Right lobe of liver (tissue), 6 donors: ENCODE measurements at places on chromosomes 4 and X. TPM values are rescaled to one million over a fixed set of nuclear protein-coding genes. Genes with fewer than 3 reads are reported as not detected.

DNA sequence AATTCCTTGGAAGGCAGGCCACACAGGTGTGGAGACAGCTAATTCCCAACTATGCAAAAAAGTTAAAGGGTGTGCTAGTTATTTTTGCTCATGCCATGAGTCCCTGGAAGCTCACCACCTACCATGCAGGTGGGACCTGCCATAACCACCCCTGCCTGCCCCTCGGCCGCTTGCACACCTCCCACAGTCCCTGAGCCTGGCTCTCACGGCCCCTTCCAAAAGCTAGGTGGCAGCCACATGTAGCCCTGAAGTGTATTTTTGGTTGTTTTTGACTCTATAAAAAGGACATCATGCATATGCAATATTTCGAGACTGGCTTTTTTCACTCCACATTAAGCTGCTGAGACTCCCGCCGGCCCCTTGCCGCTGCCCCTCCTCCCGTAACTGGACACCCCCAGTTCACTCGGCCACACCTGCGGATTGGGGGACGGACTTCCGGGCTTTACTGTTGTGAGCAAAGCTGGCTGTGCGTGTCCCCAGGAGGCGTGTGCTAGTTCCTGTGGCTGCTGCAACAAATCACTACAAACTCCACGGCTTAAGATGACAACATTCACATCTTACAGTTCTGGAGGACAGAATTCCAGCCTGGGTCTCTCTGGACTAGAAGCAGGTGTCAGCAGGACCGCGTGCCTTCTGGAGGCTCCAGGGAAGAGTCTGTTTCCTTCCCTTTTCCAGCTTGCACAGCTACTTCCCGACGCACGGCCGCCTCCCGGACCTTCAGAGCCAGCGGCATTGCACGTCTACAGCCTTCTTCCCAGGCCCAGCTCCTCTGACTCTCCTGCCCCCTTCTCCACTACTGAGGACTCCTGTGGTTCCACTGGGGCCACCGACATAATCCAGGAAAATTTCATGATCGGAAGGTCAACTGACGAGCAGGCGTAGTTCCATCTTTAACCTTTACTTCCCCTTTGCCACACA, 24.8 kb downstream of the ZFYVE28 start:
- no peak for DNase-seq

SPOCK3 gene
- not detected for total RNA-seq

VCX3A gene
- total RNA-seq = not detected

DNA sequence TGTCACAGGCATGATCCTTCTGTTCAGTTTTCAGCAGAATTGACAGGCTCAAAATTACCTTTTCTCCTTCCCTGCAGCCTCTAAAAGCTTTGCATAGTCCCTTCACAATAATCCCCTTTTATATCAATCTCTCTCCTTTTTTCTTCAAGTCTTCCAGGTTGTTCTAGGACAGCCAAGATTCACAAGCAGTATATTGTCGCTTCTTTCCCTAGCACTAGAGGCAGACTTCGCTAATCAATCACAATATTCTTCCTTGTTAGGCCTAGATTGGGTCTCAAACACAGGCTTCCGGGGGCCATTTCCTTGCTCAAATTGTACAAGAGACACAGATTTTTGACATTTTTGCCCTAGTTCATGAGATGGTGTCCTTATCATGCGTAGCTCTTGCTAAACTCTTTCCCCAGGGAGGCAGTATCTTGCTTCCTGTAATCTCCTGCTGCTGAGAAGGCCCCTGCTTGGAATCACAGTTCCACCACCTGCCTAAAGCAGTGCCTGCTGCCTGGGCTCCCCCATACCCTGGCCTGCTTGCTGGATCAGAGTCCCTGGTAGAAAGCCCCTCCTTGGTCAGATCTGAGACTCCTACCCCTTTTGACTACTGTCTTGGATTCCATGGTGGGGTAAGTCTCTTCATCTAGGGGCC, 57.3 kb downstream of the DMP1 start:
- DNase-seq = no peak

GRCh38 chr4:56434599-56435139, 746 bp downstream of the PPAT start:
- no peak for DNase-seq

- no peak for DNase-seq
Measured at GRCh38 chrX:22689290-22689689, 310.5 kb upstream of the DDX53 start.

DNA sequence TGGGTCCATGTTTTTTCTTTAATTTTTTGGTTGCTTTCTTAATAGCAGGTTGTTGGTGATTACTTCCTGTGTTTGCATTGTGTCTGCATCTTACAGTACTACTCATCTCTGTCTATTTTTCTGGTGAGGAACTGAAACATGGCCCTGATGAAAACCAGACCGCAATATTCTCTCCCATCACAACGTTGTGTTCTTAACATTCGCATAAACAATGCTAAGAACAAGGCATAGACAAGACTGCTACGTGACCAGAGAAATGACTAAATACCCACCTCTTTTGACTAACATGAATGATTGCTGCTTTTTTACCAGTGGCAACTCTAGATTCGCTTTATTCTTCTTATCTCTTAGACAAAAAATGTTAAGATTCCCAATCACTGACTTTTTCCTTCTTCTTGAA, 179.1 kb downstream of the GC start:
- no peak for DNase-seq

GRCh38 chr4:178082906-178083305, 640.7 kb upstream of the AGA start:
- DNase-seq = no peak

DNA sequence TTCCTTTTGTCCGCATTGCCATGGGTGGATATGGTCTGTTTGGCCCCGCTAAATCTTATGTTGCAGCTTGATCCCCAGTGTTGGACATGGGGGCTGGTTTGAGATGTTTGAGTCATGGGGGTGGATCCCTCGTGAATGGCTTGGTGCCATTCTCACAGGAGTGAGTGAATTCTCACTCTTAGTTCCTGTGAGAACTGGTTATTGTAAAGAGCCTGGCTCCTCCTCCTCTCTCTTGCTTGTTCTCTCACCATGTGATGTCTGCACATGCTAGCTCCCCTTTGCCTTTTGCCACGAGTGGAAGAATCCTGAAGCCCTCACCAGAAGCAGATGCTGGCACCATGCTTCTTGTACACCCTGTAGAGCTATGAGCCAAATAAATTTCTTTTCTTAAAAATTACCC, 22.6 kb upstream of the STBD1 start:
- no peak for DNase-seq

GLUD2 gene
- 5.4 TPM for total RNA-seq

CFAP99 gene
- not detected for total RNA-seq

DNA sequence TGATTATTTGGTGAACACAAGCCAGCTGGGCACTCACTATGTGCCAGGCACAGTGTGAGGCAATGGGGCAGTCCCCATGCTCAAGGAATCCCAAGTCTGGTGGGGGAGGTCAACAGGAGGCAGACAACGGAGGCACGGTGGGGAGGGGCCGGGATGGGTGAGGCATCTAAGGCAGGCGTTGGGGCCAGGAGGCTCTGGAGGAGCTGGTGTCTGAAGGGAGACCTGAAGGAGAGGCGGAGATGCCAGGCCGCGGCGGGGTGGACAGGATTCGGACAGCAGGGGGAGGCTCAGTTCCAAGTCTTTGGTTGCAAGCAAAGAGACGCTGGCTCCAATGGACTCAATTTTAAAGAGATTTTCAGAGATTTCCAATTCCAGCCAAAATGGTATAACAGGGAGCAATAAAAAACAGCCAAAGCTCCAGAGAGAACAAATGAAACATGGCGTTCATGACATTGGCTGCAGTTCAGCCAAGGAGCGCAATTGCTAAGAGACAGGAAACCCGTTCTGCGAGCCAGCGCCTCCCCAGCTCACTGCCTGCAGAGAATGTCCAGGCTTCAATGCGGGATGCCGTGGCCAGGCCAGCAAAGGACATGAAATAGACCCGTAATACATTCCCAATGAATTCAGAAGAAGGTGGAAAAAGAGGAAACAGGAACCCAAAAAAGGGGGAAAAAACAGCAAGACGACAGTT, 105.2 kb upstream of the LRPAP1 start:
- DNase-seq = no peak

DNA sequence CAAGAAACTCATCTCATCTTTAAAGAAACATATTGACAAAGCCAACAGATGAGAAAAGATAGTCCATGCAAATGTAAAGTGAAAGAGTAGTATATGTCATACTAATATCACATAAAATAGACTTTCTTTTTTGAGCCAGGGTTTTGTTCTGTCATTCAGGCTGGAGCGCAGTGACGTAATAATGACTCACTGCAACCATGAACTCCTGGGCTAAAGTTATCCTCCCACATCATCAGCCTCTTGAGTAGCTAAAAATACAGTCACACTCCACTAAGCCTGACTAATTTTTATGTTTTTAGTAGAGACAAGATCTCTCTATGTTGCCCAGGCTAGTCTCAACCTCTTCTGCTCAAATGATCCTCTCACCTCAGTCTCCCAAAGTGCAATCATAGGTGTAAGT, 51.8 kb upstream of the TRAM1L1 start:
- no peak for DNase-seq

CXCL3 gene
- total RNA-seq = 0.56 TPM

PRDM8 gene
- total RNA-seq = 0.12 TPM

ITGB1BP2 gene
- 0.92 TPM for total RNA-seq

CYSLTR1 gene
- total RNA-seq = 1.00 TPM

GRCh38 chr4:177607111-177607573, 164.9 kb upstream of the AGA start:
- DNase-seq = no peak

SCRG1 gene
- not detected for total RNA-seq

DNA sequence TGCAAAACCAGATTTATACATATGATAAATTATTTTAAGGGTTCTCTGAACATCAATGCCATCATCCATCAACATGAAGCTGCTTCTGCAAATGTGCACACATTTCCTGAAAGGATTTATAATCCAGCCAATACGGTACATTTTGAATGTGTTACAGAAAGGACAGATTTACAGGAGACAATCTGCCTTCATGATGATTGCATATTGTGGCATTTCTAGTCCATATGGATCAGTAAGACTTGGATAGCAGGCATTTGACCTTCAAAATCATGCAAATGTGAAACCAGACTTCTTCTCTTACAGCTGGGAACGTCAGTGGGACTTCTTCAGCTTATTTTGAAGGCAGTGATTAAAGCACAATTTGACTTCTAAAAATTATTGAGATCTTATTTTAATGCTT, 217.3 kb upstream of the GK2 start:
- DNase-seq = no peak

DNA sequence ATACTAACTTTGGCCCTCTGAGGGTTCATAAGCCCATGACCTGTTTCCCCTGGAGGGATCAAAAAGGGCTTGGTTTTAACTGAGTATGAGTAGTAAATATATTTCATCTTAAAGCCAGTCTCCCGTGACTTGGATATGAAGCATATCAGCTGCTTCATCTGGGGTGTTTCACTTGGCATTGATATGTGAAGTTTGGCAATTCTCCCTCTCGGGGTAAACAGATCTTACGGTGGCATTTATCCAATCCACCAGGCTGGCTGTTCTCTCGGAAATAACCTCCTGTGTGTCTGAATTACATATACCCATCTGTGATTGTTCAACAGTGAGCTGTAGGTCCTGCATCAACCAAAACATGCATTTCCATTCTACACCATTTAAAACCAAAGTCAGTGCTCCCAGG, 130.7 kb downstream of the ADAM29 start:
- no peak for DNase-seq

HPGDS gene
- total RNA-seq = 0.98 TPM

GRCh38 chrX:8760021-8760420, 28.1 kb upstream of the ANOS1 start:
- no peak for DNase-seq

CXCR3 gene
- total RNA-seq = not detected

TMEM144 gene
- total RNA-seq = 1.3 TPM

GRCh38 chr4:2364654-2365053, 53.8 kb downstream of the ZFYVE28 start:
- no peak for DNase-seq

KDR gene
- 10.8 TPM for total RNA-seq

DNA sequence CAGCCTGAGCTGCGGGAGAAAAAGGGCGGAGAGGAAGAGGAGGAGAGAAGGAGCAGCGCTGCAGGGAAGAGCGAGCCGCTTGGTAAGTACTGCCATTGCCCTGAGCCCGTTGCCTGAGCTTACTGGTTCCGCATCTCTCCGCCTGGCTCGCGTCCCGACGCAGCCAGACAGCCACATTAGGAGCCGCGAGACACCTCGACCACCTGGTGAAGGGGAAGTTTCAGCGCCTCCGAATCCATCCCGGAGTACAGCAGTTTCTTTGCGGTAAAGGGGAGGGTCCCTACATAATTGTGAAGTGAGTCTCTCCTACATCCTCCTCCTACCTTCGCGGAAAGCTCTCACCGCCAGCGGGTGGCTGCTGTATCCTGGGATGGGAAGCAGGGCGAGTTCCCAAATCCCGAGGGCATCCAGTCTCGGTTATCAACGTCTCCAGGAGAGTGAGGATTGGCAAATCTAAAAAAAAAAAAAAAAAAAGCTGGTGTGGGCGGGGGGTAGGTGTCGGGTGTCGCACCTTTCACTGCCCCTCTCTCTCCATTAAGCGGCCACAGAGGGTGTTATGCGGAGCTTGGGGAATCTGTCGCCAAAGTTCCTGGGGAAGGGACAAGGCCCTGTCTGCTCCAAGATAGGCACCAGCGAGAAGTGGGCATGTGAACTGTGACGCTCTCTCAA, 7.9 kb downstream of the TBX22 start:
- no peak for DNase-seq

- no peak for DNase-seq
Measured at GRCh38 chrX:111265486-111265885, 4.8 kb downstream of the CAPN6 start.

GRCh38 chr4:153005899-153006381, 69.8 kb downstream of the FHDC1 start:
- DNase-seq = no peak

- DNase-seq = no peak
Measured at GRCh38 chr4:159428975-159429692, 326.3 kb downstream of the RAPGEF2 start.

DNA sequence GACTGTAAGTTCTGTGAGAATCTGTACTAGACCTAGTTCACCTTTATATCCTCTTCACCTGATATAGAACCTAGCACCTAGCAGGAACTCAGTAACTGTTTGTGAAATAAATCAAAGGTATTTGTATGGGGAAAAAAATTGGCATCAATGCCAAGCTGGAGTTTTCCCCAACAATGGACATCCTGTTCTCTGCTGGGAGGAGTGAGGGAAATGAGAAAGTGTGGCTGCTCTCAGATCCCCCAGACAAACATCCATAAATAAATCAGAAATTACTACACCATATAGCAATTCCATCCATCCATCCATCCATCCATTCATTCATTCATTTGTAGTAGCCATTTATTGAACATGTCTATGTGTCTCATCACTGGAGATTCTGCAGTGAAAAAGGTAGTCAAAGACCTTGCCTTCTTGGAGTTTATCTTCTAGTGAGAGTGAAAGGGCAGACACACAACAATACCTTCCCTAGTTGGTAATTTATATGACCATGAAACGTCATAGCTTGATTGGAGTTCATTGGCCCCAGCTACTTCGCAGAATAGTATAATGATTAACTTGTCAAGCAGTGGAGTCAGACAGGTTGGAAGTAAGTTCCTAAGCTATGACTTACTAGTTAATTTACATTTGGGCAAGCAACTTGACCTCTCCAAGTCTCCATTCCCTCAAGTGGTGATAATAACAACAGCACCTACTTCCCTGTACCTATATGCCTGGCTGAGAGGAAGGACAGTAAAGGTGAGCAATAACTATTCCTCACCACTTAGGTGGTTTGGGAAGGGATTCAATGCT, 98.7 kb upstream of the KIT start:
- DNase-seq = no peak
